Hematopoietic multipotent progenitor cell treated with erythropoietin and hydrocortisone succinate and interleukin-3 and kit ligand, for 4 days (in vitro differentiated cells): ENCODE measurements at places on chromosomes 4 and X.

GRCh38 chr4:103996637-103997036 is 276.9 kb upstream of the TACR3 start:
- DNase-seq: no peak

GRCh38 chr4:112739442-112739841 is 102.5 kb downstream of the LARP7 start:
- no peak for DNase-seq

DNA sequence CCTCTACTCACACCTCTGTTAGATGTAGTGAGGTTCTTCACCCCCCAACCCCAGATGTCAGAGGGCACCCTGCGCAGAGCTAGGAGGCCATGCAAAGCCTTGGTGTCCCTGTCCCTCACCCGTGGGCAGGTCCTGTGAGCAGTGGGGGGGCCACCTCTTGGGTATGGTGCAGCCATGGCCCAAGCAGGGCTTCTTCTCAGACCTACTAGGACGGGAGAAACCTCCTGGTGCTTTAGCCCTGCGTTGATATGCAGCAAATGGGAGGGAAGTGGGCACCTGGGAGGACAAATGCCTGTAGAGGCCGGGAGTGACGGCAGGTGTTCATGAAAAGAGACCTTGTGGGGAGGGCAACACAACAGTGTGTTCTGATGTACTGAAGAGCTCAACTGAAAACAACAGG is 38.5 kb upstream of the MSANTD1 start:
- no peak for DNase-seq

- DNase-seq: no peak
Measured at GRCh38 chr4:94978904-94979303, 221.1 kb downstream of the BMPR1B start.

DNA sequence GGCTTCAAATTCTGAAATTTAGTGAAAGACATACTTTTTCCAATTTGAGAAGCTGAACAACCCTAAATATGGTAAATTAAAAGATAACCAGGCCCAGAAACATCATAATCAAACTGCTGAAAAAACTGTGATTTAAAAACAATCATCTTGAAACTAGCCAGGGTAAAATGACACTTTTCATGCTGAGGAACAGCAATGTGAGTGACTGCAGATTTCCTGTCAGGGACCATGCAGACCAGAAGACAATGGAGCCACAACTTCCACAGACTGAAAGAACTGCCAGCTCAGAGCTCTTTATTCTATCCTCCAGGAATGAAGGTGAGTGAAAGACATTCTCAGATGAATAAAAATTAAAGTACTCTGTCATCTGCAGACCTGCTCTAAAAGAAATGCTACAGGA is 73.3 kb downstream of the NAT8L start:
- peak; percentile 11 for DNase-seq
